Ureter (tissue), 1 donor: ENCODE measurements at places on chromosomes 7 and 10. TPM values are rescaled to one million over a fixed set of nuclear protein-coding genes. Genes with fewer than 3 reads are reported as not detected.

GRCh38 chr7:99839287-99840021 lies 11.6 kb downstream of the CYP3A43 start:
- no peak for DNase-seq

GRCh38 chr10:74092372-74092771 lies 58.3 kb downstream of the AP3M1 start:
- no peak for DNase-seq

GRCh38 chr7:121575194-121575765 lies 179.2 kb upstream of the FAM3C start:
- DNase-seq: no peak

DNA sequence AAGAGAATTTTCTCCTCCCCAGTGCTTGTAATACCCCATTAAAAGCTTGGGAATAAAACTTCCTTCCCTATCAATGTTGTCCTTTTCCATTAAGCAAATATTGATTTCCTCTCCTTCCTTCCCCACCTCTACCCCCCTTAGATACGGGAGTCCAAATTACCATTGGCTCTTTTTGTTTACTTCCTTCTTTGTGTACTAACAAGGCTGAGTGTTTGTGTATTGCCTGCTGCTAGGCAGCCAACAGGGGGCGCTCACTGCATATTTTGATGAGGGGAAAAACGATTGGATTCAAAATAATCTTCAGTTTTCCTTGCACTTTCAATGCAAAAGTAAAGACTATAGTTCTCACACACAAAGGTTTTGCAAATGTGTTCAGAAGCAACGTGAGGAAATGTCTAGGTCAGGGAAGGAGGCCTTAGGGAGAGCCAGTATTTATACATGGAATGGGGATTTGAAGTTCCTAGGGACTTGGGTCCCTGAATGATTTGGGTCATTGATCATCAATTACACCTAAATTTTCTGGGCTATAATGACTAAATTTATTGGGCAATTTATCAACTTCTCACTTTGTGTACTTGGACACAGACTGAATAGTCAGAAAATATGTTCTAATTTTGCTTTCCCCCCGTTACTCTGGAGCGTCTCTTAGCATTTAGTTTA lies 23.6 kb upstream of the VPS41 start:
- DNase-seq: peak; percentile 47

- DNase-seq: no peak
Measured at GRCh38 chr10:49383853-49384252, 12.0 kb downstream of the DRGX start.

GRCh38 chr7:50552921-50553320 lies 12.3 kb downstream of the DDC start:
- no peak for DNase-seq

- DNase-seq: no peak
Measured at GRCh38 chr7:33671531-33672262, 233.6 kb upstream of the BMPER start.

DNA sequence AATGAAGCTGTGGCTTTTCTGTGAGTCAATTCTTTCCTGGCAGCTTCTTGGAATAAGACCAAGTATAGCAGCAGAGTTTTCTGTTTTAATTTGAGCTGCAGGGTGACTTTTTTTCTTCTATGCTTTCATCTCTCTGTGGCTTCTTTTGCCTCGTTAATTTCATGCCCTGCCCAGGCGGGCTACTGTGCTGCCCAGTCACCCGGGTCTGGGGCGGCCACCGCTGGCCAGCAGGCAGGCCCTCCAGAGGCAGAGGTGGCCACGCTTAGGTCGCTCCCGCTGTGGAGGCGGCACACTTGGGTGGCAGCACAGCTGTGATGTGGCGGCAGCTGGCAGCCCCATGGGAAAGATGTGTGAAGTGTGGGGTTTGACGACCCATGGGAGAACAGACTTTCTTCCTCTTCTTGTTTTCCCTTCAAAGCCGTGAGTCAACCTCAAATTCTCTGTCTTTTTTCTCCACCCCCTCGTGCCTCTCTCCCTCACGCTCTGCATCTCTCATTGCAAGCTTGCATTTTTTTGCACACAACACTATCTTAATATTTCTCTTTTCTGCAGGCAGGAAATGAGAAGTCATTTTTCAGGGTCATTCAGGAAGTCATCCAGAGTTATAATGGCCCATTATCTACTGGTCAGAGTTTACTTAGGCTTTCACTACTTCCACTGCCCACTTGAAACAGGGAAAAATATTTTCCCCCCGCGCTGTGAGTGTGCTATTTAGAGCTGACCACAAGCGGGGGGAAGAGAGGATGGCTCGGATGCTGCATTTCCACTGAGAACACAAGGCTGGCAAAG lies 67.8 kb downstream of the EGFR start:
- no peak for DNase-seq

DNA sequence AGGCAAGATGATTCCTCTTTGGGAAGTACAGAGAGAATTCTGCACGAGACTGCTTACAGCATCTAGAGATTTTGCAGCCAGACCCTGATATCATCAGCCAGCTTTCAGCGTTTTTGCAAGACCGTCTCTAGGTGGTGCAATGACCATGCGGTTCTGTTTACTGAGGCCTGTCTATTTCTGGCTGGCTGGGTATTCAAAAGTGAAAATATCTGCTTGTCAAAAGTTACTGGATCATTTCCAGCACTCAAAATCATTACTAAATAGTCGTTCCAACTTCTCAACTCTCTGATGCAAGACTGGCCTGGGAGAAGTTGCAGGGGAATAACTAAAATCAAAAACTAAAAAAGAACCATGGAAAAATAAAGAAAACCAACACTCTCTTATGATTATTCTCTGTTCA lies 240.1 kb downstream of the ELMO1 start:
- peak; percentile 81 for DNase-seq

DNA sequence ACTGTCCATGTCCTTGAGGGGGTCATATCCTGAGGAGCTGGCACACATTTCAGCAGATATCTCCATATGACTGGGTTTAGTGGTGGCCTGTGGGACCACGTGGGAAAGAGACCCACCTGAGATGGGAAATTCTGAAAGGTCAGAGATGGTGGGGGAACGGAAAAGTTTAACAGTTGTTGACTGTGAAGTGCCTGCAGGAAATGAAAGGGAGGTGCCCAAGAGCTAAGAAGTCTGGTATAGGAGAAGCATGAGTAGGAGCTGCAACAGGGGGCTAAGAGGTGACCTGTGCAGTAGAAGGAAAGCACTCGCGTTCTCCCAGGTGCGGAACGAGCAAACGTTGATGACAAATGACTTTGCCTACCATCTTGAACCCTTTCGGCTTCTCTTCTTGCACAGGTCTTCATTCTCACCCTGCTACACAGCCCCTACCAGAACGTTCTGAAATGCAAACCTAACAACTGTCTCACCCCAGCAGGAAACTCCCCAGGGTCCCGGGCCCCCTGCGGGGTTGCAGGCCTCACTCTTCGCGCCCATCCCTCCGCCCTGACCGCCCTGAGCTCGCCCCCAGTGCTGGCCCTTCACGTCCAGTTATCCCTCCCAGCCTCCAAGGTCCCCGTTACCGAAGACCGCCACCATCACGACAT lies 9.8 kb upstream of the FXYD4 start:
- DNase-seq: no peak

GRCh38 chr7:47326220-47326619 lies 255.7 kb downstream of the TNS3 start:
- no peak for DNase-seq

GRCh38 chr7:55594870-55595269 lies 22.6 kb upstream of the VOPP1 start:
- DNase-seq: no peak

DNA sequence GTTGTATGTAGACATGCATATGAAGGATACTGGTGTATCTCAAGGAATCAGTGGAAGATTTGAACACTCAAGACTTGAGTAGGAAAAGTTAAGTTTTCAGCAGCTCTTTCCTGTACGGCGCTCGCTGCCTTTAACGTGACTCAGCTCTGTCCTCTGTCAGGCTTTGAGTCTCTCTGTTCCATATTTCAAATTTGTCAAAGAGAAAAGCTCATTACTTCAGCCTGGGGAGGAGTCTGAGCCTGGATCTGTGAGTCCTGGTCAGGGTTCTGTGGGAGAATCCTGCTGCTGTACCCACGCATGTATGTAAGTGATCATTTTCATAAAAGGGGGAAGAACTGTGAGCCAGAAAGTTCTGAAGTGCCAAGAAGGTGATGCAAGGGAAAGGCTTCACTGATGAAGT lies 13.8 kb upstream of the MPP7 start:
- DNase-seq: no peak

DNA sequence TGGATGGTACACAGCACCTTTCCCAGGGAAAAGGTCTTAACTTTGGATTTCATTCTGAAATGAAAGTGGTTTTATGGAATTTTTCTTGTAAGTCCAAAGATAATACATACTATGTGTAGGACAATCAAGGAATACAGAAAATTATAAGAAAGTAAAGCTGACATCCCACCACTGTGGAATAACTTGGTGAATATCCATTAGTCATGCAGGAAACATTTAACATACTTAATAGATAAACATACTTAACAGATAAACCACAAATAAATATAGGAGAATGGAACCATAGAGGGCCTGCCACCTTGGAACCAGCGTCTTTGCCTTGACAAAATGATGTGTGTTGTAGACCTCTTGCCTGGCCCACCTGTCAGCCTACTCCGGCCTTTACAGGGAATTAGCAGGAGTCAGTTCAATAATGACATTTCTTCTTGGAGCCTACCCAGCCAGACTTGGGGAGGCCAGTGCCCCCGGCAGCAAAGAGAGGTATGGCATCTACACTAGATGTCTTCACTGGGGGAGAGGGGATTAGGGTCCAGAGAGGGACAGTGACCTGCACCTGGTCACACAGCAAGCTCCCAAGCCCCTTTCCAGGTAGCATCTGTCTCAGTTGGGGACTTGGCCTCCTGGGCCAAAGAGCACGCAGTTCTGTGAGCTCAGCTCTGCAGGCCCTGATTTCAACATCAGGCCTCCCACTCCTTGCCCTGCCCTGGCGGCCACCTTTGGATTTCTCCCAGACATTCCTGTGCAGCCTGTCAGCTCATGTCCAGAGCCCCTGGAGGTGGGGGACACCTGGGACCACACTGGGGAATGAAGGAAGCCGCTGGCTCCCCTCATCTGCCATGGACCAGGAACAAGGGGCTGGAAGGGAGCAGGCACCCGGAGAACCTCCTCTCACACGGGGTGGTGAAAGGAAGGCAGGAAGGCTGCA lies 112.6 kb upstream of the PPIF start:
- DNase-seq: no peak

Gene LRMDA
- 23.1 TPM for total RNA-seq

Gene DPCD
- total RNA-seq: 18.0 TPM

Gene CCL24
- total RNA-seq: not detected

Gene CNOT4
- total RNA-seq: 34.4 TPM

Gene NAT16
- total RNA-seq: not detected

Gene PCLO
- total RNA-seq: 17.7 TPM

Gene GPC2
- total RNA-seq: 5.1 TPM
